ENCODE measurements at places on chromosomes 6 and 20.

DNA sequence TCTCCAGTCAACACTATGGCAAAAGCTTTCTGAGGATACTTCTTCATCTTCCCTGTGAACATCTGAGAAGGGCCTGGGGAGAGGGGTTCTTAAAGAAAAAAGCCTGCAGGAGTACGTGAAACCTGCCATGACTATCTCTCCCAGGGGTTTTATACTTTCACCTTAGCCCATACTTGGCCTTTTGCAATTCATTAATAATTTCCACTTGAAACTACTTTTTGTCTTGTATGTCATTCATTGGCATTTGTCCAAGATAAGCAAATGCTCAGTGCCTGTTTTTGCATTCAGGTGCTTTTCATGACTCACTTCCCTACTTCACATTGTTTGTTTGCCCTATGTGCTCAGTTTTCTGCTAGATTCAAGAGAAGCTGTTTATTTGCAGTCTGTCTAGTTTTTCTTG, 580.3 kb upstream of the GJE1 start:
- no peak for DNase-seq

DNA sequence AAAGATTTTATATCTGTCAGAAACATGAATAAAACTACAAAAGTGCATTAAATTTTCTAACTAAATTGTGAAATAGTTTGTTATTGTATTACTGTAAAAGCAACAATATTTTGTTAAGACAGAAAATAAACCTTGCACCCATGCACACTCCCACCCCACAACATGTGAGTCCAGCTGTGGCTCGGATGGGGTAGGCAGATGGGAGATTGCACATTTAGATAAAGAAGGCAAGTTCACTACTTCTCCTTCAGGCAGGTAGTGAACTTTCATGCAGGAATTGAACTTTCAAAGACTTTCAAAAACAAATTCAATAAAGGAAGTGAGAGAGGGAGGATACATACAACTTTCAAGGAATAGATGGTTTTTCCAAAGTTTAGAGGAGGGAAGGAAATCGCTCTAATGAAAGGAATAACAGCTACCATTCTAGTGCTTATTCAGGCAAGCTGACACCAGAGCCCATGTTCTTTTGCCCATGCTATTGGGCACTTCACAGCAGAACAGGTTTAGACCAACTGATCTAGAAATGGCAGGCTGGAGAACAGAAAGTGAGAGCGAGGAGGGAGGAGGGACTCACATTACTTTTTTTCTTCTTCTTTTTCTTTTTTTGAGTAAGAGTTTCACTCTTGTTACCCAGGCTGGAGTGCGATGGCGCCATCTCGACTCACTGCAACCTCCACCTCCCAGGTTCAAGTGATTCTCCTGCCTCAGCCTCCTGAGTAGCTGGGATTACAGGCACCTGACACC, 28.5 kb downstream of the SF3B5 start:
- DNase-seq, result no peak

DNA sequence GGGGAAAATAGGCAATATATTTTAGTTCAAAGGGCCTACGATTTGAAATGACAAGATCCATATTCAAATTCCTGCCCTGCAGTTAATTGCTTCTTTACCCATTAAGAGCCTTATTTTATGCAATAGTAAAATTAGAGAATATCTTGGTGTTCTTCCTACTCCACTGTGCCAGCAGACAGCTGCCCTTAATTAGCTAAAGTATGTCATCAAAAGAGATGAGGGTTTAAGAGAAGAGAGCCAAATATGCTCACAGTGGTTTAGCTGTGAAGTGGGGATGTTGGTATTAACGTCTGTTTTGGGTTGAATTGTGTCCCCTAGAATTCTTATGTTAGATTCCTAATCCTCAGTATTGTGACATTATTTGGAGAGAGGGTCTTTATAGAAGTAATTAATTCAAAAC, 148.1 kb downstream of the MOXD1 start:
- DNase-seq, result no peak

GRCh38 chr6:137024237-137024990, 20.4 kb downstream of the IL20RA start:
- DNase-seq, result no peak

DNA sequence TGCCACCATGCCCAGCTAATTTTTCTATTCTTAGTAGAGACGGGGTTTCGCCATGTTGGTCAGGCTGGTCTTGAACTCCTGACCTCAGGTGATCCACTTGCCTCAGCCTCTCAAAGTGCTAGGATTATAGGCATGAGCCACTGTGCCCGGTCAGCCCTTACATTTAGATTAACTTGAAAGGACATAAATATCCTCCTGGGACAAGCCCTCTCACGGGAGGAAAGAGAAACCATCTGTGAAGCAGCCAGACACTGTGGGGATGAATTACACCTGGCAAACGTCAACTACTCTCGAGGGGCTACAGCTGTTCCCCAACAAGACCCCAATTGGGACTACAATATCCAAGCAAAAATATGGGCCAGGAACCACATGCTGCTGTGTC, 32.7 kb upstream of the SAMHD1 start:
- no peak for DNase-seq

DNA sequence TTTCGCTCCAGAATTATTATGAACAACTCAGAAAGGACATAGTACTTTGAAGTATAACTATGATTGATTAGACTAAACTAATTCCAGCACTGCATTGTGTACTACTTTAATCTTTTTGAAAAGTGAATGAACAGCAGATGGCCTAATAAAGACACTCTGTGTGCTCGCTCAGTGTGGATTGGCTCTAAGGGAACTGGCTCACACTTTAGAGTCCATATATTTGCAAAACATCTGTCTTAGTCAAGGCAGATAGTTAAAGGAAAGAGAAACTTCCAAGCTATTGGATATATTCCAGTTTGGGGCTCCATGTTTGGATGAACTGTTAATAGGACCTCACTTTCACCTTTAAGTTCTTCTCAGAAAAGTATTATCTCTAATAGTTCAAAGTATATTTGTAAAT, 218.9 kb downstream of the EYA4 start:
- DNase-seq, result no peak

DNA sequence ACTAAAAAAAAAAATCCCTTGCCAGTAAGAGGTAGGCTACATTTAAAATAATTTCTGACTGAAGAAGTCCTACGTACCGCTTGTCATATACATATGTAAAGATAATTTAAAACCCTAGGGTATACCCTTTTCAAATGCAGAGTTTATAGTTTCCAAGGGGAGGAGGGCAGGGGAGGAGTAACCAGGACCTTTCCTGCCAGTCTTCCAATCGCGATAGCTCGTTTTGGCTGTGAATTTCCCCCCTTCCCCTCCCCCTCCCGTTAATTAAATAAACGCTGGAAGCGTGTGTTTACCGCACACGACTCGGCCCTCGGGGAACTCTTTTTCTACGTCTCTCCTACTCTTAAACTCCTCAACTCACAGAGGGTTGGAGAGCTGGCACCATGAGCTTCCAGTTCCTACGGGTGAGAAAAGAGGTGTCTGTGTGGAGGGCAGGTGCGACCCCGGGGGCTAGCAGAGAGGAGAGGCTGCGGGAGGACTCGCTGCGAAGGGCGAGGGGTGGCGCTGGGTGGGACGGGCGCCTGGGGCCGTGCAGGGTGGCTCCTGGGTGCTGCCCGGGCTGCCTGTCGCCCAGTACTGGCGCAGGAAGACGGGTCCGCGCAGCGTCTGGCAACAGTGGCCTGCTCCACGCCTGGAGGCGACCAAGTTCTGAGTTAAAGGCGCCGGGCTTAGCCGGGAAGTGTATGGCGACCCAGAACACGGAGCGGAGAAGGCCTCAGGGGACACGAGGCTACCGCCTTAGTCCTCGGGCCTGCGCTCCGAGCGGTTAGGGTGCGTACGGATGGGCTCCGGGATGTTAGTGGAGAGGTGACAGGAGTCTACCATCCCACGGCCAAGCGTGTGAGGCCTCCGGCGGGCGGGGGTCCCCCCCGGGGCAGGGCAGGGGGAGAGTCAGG, 4.1 kb upstream of the TFAP2C start:
- no peak for DNase-seq

DNA sequence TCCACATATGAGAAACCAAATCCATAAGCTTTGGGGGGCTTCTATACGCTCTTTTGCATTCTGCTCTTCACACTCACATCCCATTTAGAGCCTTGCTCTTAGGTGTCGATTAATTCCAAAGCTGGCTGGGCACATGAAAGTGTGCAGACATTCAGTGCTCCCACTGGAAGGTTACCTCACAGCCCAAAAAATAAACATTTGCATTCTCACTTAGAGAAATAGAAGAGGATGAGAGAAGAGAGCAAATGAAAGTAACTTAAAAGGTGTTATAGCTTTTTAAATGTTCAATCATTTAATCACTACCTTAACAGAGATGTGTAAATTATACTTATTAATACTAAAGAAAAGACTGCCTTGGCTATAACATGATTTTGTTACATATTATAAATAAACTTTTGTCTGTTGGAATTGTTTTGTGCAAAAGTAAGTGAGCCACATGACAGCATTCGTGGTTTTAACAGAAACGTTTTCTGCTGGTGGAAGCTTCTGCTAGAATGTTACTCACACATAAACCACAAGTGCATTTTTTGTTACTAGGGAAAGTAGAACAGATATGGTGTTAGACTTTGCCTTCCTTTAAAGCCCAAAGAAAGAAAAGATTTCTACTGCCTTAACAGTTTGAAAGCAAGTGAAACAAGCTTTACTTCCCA, 116.7 kb downstream of the SIM1 start:
- DNase-seq, result no peak

DNA sequence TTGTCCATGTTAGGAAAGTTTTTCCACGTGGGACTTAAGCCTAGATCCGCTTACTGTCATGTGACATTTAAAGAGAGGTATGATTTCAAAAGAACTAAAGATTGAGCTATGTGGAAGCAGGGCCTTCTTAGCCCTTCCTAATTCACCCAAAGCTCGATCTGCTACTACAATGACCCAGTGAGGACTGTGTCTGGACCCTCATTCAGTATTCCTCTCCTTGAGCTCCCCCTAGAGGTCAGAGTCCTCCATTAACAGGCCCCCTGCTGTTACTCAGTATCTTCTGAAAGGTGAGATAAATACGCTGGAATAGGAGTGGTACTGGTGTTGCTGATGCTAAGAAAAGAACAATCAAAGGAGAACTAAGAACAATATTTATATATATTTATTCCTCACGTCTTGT, 414.0 kb downstream of the GJA1 start:
- peak; percentile 62 for DNase-seq

GRCh38 chr6:130382872-130383490, 17.2 kb downstream of the TMEM200A start:
- no peak for DNase-seq

DNA sequence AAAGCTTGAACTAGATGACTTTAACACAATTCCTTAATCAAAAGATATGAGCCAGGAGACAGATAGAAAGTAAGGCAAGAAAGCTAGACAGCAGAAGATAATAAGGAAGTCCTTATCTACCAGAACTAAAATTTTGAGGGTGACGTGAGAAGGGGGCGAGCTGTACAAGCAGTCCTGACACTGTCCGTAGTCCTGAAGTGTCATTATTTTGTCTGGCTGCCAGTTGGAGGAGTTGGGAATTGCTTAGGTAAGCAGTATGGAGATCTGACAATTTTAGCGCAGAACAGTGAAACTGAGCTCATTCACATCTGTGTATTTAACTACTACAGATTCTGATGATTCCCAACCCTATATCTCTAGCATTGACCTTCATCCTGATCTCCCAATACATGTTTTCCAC, 25.8 kb upstream of the CEP85L start:
- DNase-seq, result no peak

GRCh38 chr20:34350095-34350494, 13.0 kb upstream of the ITCH start:
- DNase-seq, result no peak

- no peak for DNase-seq
Measured at GRCh38 chr6:26230351-26230750, 134.6 kb upstream of the BTN3A2 start.

Data from G401 (cell line).